MM.1S (cell line): ENCODE measurements at places on chromosomes 6 and 20.

DNA sequence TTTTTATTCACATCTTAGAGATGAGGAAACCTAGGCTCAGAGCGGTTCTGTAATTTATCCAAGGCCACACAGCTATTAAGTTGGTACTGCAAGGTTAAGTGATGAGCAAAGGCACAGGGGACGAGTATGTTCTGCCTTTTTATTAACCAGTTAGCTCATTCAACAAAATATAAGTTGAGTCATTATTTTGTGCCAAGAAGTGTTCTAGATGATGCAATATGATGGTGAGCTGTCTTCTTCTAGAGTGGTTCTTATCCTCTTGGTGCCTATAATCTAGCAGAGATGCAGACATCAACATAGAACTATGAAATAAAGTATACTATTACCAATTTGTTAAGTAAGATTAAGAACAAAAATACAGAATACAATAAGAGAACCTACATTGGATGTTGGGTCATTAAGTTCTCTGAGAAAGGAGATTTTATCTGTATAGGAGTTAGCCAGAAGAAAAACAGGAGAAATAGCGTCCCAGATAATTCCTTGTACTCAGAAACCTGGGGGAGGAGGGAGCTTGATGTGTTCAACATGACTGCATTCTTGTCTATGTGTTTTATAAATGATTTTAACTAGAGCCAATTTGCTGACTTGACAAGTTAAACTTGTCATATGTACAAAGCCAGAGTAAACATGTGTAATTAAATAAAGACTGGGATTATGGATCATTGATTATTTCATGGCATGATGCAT is 122.3 kb downstream of the TBXT start:
- no peak for DNase-seq

GRCh38 chr6:39471954-39472659 is 149.6 kb upstream of the KCNK16 start:
- peak; percentile 69 for DNase-seq

GRCh38 chr6:107061125-107062020 is 33.4 kb downstream of the MTRES1 start:
- peak; percentile 95 for DNase-seq

GRCh38 chr6:156776470-156776839 is 723 bp upstream of the ARID1B start:
- no peak for DNase-seq

DNA sequence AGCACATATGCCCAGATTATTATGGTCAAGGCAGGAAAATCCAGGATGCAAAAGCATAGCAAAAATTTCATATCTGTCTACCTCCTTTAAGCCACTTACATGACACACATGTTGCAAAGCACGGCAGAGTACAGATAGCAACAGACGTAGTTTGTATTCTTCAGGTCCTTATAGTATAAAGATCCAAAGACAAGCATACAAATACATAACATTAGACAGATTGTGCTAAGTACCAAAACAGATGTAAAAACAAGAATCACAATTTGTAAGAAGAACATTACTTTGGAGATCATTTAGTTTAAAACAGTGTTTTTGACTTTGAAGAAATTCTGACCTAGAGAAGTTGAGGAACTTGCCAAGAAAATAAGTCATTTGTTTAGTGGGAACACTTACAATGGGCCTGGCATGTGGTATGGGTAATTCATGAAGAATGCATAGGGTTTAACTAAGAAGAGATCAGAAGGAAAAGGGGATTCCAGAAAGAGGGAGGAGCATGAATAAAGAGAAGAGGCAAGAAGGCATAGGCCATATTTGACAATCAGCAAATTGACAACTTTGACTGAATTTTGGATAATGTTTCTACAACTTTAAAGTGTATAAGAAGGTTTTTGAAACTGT is 30.6 kb upstream of the LMBRD1 start:
- DNase-seq, result no peak

- no peak for DNase-seq
Measured at GRCh38 chr20:48794816-48795457, 32.9 kb downstream of the PREX1 start.

DNA sequence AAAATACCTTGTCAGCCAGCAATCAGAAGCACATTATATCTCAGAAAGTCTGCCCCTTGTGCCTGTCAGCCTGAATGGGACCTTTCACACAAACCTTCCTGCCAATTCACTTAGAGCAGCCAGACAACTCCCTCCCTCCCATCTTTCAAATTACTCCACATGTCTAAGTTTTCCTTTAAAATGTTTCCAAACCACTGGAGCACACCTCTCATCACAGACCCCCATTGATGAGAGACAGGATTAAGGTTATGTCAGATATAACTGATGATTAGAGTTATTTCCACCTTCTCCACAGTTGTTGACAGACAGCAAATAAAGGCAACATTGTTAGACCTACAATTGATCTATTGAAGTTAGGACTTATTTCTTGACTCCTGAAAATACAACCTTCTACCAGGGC is 408.4 kb downstream of the PLCB1 start:
- no peak for DNase-seq

DNA sequence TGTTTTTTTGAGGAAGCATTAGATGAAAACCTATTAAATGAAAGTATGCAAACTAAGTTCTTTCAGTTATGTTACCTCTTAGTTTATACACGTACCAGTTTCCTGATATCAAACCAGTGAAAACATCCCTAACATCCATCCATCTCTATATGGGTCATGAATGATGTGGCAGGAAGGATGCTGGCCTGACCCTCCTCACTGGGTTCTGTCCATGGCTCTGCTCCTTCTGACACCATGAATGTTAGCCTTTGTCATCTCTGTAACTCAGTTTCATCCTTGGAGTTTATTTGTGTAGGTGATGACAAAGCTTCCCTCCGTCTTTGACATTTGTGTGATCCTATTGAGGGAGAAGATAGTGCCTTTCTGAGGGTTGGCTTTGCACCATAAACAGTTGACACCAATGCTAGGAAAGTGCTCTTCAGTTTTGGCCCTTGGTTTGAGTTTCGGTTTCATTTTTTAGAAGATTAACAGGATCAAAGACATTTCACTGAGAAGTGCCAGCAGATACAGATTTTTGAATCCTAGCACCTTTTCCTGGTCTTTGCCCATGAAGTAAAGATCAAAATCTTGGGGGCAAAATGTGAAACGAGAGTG is 72.0 kb upstream of the SCGN start:
- DNase-seq, result peak; percentile 63

GRCh38 chr6:17596085-17596484 is 4.0 kb upstream of the FAM8A1 start:
- DNase-seq, result no peak

- peak; percentile 69 for DNase-seq
Measured at GRCh38 chr20:59752704-59753460, 148.5 kb downstream of the PHACTR3 start.

GRCh38 chr6:111806561-111807497 is 66.4 kb downstream of the FYN start:
- no peak for DNase-seq

DNA sequence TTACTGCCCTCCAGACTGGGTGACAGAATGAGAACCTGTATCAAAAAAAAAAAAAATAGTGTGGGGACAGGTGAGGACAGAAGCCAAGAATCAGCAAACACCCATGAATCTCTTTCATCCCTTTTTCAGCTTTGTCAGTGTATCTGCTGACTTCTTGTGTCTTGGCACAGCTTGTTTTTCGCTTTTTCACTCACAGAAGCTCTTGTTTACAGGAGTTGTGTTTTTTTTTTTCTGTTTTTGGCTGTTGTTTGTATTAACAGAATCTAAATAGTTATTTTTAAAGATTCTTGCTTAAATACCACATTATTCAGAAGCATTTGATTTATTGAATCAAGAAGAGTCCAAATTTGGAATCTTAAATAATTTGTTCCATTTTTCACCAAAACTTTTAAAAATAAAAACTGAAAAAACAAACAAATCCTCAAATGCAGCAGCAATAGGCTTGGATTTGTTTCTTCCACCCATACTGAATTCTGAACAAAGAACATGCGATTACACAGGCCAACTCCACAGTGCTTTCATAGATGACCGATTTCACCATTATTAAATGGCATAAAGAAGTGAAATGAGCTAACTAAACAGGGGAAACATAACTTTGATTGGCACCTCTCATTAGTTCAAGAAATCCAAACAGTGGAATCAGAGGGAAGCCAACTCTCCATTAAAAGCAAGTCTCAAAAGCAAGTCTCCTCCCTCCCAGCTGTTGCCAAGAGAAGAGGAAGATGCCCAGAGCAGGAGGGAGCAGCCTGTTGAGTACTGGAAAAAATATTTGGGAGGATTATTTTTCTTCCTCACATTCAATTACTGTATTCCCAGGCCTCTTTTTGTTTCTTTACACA is 27.2 kb upstream of the GPR63 start:
- DNase-seq, result no peak

DNA sequence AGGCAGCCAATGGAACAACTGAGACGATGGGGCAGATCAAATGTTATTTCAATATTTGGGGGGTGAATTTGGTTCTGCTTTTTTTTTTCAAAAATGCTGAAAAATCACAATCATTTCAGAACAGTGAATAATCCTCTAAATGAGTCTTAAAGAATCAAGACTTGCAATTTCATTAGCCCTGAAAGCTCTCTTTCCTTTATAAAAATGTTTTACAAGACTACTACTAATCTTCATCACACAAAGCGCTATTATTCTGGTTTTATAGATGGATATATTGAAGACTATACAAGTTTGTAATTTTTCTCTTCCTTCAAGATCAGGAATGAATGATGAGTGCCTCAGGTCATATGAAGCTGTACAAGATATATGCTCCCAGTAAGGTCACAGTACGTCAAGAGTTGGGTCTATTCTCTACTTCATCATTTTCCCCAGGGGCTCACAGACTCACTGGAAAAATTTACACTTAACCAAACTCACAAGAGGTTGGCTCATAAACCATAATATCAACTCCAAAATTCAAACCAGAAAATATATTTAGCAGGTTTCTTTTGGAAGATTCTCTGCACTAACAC is 19.5 kb downstream of the RNF24 start:
- DNase-seq, result no peak

DNA sequence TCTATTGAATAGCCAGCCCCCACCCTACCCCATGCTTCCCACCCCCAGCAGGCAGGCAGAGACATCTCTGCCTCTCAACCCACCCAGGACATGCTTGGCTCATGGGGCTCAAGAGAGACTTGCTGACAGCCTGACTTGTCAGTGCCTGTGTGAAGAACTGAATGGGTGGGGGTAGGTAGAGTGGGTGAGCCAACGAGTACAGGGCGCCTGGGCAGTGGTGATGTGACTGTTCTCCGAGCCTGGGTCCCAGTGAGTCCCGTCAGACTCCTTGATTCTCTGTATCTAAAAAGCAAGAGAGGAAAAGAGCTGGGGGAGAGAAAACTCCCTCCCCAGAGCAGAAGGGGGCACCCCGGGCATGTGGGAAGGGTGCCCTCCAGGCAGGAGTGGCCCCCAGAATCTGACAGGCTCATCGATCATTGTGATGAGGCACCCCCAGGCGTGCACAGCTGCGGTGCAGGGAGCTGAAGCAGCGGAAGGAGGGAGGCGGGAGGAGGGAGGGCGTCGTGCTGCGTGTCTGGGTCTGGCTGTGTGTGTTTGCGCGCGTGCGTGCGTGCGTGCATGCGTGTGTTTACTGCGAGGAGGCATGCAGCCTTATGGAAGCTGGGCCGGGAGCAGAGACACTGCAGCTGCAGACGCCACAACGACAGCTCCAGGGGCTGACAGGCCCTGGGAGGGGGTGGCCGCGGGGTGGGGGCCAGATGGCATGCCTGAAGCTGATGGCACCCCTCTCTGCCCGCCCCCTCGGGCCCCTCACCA is 40.2 kb downstream of the FOXP4 start:
- DNase-seq, result no peak

GRCh38 chr20:7980332-7981046 is 39.1 kb downstream of the TMX4 start:
- peak; percentile 41 for DNase-seq

DNA sequence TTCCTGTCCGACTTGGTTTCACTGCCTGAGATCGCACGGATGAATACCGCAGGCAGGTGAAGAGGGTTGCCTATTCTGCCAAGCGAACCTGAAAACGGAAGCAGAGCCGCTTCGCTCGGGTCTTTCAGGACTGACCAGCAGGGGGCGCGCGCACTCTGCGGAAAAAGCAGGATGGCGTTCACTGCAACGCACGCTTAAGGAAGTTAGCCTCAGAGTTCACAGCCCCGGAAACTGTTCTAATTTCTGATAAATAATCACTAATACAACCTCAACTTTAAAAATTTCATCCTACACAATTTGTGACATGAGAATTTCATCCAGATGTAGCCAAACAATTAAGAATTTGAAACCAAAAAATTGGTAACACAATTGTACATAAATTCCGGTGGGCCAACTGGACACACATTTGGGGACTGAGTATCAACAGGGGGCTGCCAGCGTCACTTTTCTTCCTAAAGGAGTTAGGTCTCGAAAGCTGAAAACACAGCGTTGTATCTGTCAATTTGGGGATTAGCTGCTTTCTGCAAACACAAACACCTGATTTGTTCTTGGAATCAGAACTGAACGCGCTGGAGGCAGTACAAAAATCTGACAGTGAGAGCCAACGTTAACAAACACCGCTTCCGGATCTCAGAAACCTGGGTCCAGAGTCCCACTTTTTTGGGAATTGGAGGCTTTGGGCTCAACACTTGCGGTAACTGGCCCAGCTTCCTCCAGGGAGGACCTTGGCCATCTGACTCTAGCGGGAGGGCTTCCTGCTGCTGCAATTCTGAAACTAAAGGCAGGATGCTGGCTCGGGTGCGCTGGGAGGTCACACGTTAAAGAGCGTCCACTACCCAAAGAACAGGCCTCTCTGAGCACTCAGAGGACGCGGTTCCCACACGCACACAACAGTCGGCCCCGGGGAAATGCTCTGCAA is 8.8 kb downstream of the PXDC1 start:
- DNase-seq, result peak; percentile 81

- DNase-seq, result no peak
Measured at GRCh38 chr6:169237496-169238134, 16.0 kb downstream of the THBS2 start.

- DNase-seq, result no peak
Measured at GRCh38 chr6:7692453-7692784, 33.5 kb upstream of the BMP6 start.

DNA sequence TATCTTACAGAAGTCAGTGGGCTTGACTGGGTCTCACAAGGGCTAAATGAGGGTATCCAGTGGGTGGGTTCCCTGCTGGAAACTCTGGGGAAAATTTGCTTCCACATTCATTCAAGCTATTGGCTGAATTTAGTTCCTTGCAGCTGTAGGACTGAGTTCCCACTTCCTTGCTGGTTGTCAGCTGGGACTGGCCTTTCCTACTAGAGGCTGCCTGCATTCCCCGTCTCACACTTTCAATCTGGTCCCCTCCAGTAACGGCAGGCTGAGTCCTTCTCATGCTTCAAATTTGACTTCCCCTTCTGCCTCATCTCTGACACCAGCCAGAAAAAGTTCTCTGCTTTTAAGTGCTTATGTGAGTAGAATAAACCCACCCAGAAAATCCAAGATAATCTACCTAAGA is 4.4 kb downstream of the CSNK2A1 start:
- DNase-seq, result no peak

GRCh38 chr20:19966840-19967239 is 50.3 kb upstream of the NAA20 start:
- DNase-seq, result no peak
